ENCODE measurements at places on chromosomes 6 and 20. TPM values are rescaled to one million over a fixed set of nuclear protein-coding genes. Genes with fewer than 3 reads are reported as not detected.

Gene PPP1R14C
- total RNA-seq: not detected

Gene MAP7
- total RNA-seq: 1.1 TPM

GRCh38 chr20:48359692-48360341 lies 468.0 kb downstream of the PREX1 start:
- H3K4me3 ChIP-seq: no peak overlapping the region
- no peaks in the 10 kb centered on the region for H3K36me3 ChIP-seq
- H3K27ac ChIP-seq: no peak overlapping the region
- no peaks in the 10 kb centered on the region for H3K4me1 ChIP-seq

DNA sequence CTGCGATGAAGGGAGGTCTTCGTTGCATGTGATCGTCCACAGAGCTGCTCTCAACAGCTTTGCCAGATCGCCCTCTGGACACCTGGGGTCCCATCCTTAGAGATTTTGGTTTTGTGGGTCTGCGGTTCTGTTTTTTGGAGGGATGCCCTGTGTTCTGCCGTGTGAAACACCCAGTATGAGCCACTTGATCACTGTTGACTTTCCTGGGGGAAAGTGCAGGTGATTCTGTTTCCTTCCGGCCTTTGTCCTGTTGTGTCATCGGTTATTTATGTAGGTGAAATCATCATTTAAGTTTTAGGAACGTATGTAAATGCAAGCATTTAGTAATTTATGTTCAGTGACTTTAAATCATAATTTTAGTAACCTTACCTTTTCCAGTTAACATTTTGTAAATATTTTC lies 56.4 kb upstream of the SLC22A1 start:
- no peak overlapping the region for H3K27ac ChIP-seq
- no peaks in the 10 kb centered on the region for H3K27me3 ChIP-seq
- no peak for ATAC-seq
- H3K4me1 ChIP-seq: no peaks in the 10 kb centered on the region

DNA sequence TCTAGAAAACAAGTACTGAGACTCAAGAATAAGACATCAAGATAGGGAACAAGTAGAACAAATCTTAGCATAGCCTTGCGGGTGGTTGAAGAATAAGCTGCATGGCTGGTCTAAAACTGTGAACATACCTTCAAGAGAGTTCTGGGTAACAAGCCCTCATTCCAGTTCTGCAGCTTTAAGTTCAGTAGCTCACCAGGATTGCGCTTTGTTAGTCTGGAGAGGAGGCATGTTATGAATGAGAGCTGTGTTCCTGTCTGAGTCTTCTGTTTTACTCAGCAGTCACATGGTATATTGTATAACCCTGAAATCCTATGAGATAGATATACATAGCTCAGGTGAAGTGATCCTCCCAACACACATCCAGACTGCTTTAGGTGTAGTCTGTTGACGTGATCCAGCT lies 406.6 kb upstream of the IRAK1BP1 start:
- no peaks in the 10 kb centered on the region for H3K27me3 ChIP-seq
- H3K27ac ChIP-seq: no peak overlapping the region
- ATAC-seq: no peak
- H3K4me1 ChIP-seq: no peaks in the 10 kb centered on the region
- no peaks in the 10 kb centered on the region for H3K36me3 ChIP-seq

DNA sequence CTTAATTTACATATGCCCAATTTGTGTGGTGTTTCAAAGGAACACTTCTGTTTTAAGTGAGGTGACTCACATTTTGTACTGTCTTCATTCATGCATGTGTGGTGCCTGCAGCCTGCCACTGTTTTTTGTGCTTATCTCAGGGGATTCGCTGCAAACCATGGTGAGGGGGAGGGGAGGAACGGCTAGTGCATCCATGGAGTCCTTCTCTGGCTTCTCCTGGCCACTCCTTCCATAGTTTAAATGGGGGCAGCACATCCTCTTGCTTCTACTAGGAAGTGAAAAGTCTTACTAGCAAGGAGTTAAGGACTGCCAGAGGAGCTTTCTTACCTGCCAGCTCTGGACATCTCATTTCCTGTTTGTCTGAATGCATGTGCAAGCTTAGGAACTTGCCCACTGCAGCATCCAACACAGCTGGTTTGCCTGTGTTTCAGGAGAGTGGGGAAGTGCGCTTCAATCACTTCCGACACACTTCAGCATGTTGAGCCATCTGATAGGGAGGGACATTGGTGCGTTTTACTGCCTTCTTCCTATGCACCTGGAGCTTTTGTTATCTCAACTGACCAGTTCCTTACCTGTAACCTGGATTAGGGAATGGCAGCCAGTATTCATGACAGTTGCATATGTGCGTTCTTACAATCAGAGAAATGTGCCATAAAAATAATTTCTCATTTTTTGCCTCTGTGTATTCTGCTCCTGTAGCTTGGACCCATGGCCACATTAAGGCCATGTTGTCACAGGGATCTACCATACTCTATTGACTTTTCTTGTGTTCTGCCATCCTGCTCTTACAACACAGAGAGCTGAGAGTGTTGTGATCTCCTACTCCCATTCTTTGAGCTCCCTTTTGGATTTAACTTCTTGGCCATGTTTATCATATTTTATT lies 211.3 kb downstream of the ARID1B start:
- H3K36me3 ChIP-seq: no peaks in the 10 kb centered on the region
- H3K27ac ChIP-seq: no peak overlapping the region
- H3K4me3 ChIP-seq: no peak overlapping the region

DNA sequence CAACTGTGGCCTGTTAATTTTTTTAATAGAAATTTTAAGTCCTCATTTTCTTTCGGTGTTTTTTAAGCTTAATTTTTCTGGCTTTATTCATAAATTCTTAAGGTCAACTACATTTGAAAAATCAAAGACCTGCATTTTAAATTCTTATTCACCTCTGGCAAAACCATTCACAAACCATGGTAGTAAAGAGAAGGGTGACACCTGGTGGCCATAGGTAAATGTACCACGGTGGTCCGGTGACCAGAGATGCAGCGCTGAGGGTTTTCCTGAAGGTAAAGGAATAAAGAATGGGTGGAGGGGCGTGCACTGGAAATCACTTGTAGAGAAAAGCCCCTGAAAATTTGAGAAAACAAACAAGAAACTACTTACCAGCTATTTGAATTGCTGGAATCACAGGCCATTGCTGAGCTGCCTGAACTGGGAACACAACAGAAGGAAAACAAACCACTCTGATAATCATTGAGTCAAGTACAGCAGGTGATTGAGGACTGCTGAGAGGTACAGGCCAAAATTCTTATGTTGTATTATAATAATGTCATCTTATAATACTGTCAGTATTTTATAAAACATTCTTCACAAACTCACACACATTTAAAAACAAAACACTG lies 10.1 kb downstream of the HFE start:
- no peak overlapping the region for H3K27ac ChIP-seq
- peaks cover 15% of the 10 kb centered on the region for H3K36me3 ChIP-seq
- peak; percentile 71 for ATAC-seq
- no peaks in the 10 kb centered on the region for H3K27me3 ChIP-seq

Gene EBF4
- total RNA-seq: 14.5 TPM

Gene CGA
- total RNA-seq: not detected

Measured in gastroesophageal sphincter (tissue), 4 donors.